ENCODE measurements at places on chromosomes 2 and 18.

- ATAC-seq: peak; percentile 42
Observed at GRCh38 chr2:84840306-84840705, 40.6 kb downstream of the TRABD2A start.

GRCh38 chr2:181456660-181457120 lies 496 bp upstream of the ITGA4 start:
- peak; percentile 61 for ATAC-seq

- no peak for ATAC-seq
Observed at GRCh38 chr2:69238449-69239031, 148.5 kb downstream of the GFPT1 start.

GRCh38 chr2:71612581-71613402 lies 159.4 kb downstream of the DYSF start:
- ATAC-seq: no peak

DNA sequence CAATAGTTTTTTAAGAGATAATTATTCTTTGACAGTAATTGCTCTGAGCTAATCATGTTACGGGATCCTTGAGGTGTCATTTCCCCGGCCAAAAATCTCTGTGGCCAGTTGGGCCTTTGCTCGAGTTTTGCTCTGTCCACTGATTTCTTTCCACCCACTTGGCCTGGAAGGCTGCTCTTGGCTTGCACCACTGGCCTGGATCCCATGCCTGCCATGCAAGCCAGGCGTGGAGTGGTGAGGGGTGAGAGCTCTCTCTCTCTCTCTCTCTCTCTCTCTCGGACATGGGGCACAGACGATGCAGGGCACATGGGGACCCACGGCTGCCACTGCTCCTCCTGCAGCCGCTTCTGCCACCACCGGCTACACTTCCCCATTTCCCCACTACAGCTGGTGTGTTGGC lies 853.0 kb upstream of the GCFC2 start:
- ATAC-seq: no peak

DNA sequence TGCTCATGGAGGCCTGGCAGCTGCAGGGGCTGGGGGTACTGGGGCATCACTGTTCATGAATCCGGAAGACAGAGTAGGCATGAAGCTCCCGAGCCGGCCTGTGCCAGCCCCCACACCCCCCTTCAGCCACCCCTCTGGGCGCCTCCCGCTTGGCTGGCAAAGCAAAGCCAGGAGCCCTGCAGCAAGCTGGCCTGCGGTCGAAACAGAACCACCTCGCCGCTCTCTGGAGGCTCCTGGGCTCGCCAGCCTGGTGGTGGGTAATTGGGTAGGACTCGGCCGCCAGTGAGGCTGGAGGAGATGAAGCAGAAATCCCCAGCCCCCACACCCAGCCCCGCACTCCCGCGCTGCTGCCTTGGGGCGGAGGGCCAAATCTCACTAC lies 70.9 kb upstream of the GPC1 start:
- ATAC-seq: no peak

GRCh38 chr2:44392338-44392943 lies 30.7 kb downstream of the CAMKMT start:
- ATAC-seq: no peak

- peak; percentile 51 for ATAC-seq
Observed at GRCh38 chr18:50038448-50038847, 156.5 kb downstream of the MYO5B start.
